Bronchial epithelial cell (primary cell): ENCODE measurements at places on chromosomes 13 and 19. TPM values are rescaled to one million over a fixed set of nuclear protein-coding genes. Genes with fewer than 3 reads are reported as not detected.

DNA sequence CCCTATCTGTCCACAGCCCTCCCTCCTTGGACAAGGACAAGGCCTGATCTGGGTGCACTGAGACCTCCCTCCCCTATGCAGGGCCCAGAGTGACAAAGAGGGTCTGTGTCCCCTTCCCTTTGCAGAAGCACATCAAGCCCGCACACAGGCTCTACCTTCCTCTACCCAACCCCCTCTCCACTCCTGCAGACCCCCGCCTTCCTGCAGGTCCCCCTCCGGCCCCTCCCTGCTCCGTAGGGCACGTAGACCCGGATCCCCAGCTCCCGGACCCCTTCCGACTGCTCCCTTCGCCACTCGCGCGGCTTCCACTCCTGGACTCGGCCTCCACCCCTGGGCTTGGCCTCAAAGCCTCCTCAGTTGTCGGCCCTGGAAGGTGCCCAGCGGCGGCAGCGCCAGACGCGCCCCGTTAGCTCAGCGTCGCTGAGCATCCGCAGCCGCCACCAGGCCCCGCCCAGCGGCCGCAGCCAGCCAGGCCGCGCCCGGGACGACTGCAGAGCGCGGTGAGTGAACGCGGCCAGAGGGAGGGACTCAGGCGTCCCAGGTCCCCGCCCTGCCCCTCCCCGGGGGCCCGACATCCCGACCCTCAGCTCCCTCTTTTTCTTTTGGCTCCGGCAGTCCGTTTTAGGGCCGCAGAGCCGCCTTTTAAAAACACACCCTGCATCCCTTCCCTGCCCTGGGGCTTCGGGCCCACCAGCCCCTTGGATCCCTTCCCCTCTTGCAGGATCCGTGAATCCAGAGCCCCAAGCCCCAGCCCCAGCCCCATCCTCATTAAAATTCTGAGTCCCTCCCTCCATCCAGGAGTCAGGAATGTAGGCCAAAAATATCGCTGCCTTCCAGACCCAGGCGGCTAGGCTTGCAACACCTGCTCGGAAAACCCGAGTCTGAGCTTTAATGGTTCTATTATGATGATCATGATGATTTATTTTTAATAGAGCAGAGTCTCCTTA is 1.5 kb upstream of the MYADM start:
- DNase-seq: no peak

- no peak for DNase-seq
Observed at GRCh38 chr13:54357284-54357933, 1328.8 kb downstream of the OLFM4 start.

TEKTIP1 gene
- not detected in 2 replicates for total RNA-seq

DNA sequence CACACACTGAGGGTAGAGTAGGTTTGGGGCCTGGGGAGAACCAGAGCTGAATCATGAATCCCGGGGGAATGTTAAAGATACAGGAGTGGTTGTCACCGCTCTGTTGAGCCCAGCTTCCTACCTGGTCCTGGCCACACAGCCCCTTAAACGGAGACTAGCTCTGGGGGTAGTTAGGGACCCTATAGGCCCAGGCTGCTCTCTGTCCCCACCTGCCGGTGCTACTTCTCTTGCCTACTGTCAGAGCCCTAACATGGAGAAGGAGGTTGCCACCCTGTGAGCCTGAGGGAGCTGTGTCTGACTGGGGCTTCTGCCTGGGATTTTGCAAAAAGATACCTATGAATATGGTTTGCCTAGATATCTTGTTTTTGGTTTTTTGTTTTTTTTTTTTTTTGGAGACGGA is 36.6 kb upstream of the ZNF429 start:
- DNase-seq: no peak

ZNF850 gene
- total RNA-seq: 0.38 and 1.6 TPM in 2 replicates

GRCh38 chr13:29254626-29255370 is 340.7 kb downstream of the SLC7A1 start:
- DNase-seq: no peak

TCF3 gene
- total RNA-seq: 68.2 and 84.5 TPM in 2 replicates

DNA sequence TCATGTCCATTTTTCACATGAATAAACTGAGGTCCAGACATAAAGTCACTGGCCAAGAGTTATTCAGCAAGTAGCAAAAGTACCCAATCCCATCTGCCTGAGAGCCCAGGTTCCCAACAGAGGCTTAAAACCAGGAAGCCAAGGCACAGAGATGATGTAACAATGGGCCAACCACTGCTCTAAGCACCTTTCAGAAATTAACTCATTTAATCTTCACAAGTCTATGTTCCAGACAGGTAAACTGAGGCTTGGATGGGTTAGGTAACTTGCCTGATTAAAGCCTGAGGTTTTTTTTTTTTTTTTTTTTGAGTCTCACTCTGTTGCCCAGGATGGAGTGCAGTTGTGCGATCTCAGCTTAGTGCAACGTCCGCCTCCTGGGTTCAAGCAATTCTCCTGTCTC is 4.0 kb upstream of the DYRK1B start:
- DNase-seq: no peak

EBI3 gene
- total RNA-seq: not detected in 2 replicates

DNA sequence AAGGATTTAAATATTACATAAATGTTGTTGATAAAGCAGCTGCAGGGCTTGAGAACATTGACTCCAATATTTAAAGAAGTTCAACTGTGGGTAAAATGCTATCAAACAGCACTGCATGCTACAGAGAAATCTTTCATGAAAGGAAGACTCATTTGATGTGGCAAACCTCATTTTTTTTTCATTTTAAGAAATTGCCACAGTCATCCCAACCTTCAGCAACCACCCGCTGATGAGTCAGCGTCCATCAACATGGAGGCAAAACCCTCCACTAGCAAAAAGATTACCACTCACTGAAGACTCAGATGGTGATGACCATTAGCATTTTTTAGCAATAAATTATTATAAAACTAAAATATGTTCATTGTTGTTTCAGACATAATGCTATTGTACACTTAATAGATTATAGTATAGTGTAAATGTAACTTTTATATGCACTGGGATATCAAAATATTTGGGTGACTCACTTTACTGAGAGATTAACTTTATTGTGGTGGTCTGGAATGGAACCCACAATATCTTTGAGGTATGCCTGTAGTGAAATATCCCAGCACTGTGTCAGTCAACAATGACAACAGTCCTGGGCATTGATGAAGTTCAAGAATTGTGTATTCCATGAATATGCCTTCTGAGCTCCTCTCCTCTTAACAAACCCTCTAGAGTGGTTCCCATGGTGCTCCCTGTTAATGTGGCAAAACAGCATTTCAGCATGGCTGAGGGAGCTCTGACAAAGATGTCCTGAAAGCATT is 52.4 kb upstream of the SOX21 start:
- DNase-seq: no peak

GRCh38 chr19:19948800-19949199 is 48.1 kb downstream of the ZNF93 start:
- DNase-seq: no peak

DNA sequence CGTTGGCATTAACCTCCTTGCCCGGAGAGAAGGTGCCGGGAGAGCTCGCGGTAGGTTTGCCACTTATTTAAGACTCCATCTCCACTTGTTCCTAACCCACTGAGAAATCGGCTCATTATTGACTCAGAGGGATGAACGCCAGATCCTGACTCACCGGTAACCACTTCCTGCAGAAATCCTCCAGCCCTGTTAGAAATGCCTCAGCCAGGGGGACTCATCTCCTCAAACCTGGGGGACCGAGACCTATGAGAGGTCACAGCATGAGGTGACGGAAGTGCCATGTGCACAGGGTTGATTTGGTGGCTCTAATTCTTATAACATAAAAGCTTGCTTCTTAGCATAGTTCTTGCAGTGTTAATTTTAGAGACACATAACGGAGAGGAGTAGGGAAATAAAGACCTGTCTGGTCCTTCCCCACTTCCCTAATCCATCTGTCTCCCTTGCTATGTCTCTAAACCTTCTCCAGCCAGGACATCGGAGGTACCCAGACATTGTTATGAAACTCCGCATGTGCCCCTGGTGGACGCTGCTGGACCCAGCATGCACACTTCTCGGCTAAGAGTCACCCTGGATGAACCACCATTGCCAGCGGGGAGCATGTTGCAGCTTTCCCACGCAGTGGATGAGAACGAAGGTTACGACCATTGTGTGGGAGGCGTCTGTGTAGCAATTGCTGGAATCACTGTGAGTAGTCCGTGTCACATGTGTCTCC is 158.9 kb downstream of the EFNB2 start:
- DNase-seq: peak; percentile 98

DNA sequence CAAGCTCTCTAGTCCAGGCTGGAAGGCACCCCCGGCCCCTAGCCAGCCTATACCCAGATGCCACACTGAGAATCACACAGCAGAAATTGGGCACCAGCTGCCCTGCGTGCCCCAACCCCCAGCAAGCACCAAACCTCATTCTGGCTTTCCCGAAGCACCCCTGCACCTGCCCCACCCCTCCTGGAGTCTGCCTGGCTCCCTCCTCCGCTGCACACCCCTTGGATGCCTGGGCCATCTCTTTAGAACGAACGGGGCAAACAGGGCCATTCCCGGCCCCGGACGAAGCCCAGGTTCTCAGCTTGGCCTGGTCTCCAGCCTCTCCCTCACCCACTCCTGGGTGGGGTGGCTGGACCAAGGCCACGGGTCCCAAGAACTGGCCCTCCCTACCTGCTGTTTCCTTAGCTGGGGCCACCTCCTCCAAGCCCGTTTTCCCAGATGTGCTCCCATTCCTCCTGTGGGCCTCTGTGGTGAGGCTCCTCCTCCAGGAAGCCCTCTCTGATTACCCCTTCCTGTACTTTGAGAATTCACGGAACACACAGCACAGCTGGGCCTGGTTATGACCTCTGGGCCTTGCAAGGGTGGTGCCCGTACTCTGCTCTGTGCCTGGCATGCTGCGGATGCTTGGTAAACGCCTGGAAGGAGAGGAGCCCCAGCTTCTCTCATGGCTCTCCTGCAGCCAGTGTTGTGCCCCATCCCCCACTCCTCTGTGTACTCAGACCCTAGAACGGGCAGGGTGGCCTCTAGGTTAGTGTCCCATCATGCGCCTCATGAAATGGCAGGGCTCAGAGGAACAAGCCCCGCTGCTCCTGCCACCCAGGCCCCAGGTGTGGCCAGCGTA is 21.4 kb downstream of the CEBPG start:
- no peak for DNase-seq

DNA sequence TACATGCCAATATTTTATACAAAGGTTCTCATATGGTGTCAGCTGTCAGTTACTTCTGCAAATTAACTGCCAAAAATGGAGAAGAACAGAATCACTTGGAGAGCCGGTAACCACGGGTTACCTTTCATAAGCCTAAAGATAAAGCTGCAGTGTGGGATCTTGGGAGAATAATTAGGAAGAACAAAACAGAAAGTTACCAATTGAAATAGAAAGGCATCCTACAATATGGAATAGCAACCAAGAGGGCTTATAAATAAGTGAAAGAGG is 74.2 kb downstream of the TSHZ3 start:
- no peak for DNase-seq

- DNase-seq: no peak
Observed at GRCh38 chr13:31051999-31052398, 109.7 kb downstream of the HSPH1 start.

GRCh38 chr13:111789011-111789410 is 277.9 kb upstream of the SOX1 start:
- no peak for DNase-seq

AXL gene
- total RNA-seq: 19.5 and 23.7 TPM in 2 replicates

GRCh38 chr19:1598777-1599459 is 6.3 kb upstream of the MBD3 start:
- DNase-seq: no peak

DNA sequence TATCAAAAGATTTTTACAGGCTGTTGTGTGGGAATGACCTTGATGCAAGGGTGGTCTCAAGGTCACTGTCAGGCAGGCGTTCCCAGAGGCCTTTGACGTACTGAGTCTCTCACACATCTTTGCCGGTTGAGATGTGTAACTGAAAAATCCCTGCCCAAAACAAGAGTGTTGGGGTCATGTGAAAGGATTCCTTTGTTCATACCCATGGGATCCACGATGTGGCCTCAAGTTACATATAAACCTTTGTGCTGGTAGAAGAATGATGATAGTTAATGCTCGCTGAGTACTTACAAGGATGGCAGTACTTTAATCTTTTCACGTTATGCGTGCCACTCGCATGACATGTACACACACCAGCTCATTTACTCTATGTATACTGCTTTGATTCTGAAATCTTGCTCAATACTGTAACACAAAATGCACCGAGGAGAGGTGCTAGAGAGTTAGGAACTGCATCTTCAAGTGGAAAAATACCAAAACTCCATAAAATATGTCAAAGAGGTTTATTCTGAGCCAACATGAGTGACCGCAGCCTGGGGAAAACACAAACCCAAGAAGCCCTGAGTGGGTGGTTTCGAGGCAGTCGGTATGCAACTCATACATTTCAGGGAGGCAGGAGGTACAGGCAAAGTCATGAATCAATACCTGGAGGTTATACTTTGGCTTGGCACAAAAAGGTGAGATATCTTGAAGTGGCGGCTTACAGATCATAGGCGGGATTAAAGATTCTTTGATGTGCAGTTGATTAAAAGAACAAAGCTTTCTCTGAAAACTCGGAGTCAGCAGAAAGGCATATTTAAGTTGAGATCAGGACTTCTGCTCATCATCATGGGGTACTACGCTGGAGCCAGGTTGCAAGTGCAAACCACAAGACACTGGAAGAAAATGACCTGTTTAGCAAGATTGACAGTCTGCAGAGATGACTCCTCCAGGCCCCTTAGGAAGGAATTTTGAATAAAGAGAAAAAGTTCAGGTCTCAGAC is 87.4 kb upstream of the ARHGEF7 start:
- peak; percentile 7 for DNase-seq

PLK5 gene
- not detected in 2 replicates for total RNA-seq

DNA sequence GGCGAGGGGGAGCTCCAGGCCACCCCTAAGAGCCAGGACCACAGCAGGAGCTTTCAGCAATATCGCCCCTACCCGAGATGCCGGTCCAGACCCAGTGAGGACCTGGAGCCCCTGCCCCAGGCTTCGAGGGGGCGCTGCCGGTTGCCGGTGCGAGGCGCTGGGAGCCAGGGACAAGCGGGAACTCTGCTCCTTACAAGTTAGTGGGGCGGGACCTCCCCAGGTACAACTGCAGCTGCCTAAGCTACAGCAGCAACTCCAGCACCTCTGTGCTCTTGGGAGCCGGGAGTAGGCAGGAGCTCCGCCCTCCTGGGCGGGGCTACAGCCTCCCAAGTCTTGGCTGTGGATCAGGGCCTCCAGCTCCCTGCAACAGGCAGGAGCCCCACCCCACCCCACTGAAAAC is 15.2 kb upstream of the TSC22D1 start:
- no peak for DNase-seq

DNA sequence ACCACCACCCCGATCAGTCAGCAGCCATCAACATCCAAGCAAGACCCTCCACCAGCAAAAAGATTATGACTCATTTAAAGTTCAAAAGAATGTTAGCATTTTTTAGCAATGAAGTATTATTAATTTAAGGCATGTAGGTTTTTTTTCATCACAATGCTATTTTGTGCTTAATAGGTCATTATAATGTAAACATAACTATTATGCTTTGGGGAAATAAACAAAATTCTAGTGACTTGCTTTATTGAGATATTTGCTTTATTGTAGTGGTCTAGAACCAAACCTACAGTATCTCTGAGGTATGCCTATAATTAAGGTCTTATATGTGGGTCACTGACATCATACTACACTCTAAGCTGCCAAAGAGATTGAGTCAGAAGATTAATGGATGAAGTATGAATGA is 20.0 kb downstream of the KLF12 start:
- peak; percentile 37 for DNase-seq
